ENCODE measurements at places on chromosomes 16 and 17.

- no peak for DNase-seq
Observed at GRCh38 chr16:87002717-87003413, 314.3 kb downstream of the C16orf95 start.

DNA sequence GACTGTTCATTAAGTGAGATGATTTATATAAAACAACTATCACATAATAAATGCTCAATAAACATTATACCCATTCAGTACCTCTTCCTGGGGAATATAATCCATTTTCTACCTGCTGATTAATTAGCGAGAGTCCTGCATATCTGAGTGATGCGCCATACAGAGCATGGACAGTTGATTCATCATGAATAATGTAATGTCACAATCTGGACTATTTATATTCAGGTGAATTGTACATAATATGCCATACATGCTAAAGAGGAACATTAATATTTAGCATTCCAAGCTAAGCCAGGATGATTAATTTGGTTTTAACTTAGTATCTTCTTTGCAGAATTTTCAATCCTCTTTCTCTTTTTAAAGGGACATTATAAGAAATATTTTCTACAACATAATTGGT, 362.0 kb upstream of the XYLT1 start:
- no peak for DNase-seq

GRCh38 chr17:79995696-79996095, 40.0 kb downstream of the TBC1D16 start:
- no peak for DNase-seq

DNA sequence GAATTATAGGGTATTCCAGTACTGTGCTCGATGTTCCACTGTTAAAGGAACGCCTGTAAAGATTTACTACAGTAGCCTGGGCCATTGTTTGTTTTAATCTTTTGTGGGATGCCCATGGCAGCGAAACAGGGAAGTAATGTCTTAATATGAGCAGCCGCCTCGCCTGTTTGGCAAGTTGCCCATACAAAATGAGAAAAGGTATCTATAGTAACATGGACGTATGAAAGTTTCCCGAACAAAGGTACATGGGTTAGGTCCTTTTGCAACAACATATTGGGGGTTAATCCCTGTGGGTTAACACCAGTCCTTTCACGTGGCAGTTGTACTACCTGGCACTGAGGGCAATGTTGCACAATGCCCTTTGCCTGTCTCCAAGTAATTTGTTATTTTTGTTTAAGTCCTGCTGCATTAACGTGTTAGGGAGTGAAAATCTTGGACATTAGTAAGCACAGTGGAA, 21.1 kb upstream of the TMC5 start:
- DNase-seq = no peak

GRCh38 chr17:305090-305976, 47.3 kb downstream of the RPH3AL start:
- no peak for DNase-seq

GRCh38 chr16:85359147-85359822, 247.0 kb upstream of the CIBAR2 start:
- no peak for DNase-seq

All from HS-27A (cell line).